Stimulated activated CD8-positive, alpha-beta memory T cell treated with anti-CD3 and anti-CD28 coated beads, Interleukin-7, amount 100 ng/mL, for 1 hour (primary cell): ENCODE measurements at places on chromosomes 3 and 15.

- no peak for DNase-seq
These were observed 100.5 kb downstream of the CHRNA7 start for GRCh38 chr15:32130823-32131222.

DNA sequence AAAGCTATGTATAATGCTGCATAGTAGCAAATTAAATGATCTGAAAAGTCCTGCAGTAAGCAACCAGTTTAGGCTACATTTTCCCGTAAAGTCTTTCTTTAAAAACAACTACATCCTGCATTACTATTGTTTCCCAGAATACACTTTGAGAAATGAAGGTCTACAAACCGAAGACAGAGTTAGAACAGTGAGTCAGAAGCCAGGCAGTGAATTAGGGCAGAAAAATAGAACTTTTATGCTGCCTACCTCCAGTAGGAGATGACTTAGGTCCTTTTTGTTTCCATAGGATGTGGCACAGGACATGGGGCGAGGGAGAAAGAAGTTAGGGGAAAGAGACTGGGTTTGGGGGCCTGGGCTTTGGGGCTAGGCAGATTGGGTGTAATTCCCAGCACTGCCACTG lies 127.3 kb downstream of the PPM1L start:
- no peak for DNase-seq

DNA sequence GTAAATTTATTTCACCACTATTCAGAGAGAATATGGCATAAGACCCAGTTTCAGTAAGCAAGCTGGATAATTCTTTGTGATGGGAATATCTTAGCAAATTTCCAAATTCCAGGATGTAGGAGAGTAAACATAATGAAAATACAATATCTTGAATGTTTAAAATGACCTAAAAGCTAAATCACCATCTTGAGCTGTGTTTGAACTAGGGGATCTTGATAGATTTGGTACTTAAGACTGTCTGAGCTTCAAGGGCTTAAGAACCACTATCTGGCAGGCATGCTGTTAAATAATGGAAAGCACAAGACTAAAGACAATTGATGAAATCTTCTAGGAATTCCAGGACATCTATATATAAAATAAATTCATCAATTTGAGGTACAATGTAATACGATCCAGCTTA lies 217.7 kb downstream of the ATP8B4 start:
- DNase-seq: no peak

DNA sequence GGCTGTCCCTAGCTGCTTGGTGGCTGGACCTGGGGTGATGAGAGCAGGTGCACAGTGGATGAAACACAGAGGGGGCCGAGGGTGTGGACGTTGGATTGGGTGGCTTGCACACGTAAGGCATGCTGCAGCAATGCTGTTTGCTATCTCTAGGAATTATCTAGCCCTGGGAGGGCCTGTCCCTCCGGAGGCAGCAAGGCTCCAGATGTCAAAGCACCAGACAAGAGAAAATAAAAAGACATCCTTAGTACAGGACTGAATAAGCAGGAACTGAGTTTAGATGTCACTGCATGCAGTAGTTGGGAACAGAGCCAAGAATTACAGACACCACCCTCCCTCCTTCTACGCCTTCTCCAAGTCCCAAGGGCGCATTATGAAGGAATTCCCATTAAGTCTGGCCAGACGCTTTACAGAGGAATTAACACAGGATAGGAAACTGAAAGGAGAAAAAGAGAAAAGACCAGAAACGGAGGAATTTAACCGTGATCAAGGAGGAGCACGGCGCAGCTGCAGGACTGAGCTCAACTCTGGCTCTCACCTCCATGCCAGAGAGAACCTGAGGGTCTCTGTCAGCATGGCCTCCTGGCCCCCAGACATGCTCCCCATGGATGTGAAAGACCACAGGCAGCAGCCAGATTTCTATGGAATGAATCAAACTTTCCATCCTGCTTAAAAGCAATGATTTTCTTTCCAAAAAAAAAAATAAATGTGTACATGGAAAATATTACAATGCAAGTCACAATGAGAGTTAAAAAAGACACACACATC lies 13.8 kb downstream of the ATP10A start:
- no peak for DNase-seq

DNA sequence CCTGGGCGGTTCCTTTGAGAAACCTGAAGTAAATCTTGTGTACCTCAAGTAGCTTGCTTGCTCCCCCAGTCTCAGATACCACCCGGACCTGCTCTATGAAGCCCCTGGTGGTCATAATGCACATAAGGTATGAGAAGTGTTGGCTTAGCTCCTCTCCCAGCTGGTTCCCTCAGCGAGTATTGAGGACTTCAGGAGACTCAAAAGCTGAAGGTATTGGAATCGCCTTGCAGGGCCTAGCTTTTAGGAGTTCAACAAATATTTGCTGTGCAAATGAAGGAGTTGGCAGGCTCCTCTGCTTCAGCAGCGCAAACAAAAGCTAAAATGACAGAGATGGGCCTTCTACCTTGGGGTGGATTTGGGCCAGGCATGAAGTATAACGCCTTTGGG lies 1.7 kb downstream of the CMTM8 start:
- no peak for DNase-seq

DNA sequence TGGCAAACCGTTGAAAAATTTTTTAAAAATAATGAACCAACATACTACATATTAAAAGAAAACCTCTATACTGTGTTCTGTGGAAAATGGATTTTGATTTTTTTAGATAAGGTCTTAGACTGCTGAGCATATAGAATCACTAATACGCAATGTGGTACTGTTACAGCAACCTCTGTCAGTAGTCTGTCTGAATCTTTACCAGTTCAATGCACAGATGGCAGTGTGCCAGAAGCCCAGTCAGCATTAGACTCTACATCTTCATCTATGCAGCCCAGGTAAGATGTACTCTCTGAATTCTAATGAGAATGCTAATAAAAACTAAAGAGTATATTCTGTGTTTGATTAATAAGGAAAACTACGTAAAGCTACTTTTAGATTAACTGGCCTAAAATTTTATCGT lies 31.3 kb upstream of the FAH start:
- DNase-seq: no peak

DNA sequence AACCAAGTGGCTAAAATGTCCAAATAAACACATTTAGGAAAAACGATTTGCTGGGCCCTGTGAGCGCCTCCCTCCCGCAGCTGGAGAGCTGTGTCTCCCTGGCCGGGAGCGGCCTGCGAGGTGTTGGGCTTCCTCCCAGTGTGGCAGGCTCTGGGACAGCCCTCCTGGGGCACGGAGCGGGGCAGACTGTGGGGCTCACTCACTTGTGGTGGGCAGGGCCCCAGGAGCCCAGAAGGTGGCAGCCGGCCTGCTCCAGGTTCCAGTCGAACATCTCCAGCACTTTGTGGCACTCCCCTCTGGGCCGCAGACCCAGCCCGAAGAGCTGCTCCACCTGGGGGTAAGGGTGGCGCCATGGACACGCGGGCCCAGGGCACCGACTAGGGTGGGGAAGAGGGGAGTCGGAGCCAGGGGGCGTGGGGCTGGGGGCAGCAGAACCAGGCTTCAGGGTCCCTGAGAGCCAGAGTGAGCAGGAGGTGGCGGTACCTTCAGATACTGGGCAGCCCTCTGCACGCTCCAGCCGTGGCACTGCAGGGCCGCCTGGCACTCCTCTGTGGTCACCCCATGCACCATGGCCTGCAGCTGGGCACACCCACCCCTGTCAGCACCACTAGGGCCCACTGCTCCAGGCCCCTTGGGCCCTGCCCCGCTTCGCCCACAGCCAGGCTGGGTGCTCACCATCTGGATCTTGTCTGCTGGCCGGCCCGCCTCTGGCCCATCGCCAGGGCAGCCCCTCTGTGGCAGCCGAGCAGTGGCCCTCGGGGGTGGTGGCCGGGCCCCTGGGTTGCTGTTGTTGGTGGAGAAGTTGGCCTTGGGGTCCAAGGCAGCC lies 41.5 kb downstream of the TNK2 start:
- no peak for DNase-seq
